Globus pallidus (tissue), 1 donor: ENCODE measurements at places on chromosomes 5 and 9.

DNA sequence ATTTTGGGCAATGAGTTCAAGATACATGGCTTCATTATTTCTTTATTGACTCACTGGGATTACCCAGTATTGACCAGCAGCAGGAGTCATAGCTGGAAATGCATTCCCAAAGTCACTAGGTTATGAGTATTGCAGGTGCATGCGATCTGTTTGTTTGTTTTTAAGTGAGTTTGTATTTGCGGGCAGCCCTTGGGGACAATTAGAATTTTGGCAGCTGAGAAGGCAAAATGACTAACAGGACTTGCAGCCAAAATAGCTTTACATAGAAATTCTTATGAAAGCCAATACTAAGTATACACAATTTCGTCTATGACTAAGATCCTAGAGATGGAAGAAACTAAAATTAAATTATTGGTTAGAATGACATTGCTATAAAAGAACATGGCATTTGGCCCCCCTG lies 18.1 kb upstream of the RGMB start:
- DNase-seq = no peak

DNA sequence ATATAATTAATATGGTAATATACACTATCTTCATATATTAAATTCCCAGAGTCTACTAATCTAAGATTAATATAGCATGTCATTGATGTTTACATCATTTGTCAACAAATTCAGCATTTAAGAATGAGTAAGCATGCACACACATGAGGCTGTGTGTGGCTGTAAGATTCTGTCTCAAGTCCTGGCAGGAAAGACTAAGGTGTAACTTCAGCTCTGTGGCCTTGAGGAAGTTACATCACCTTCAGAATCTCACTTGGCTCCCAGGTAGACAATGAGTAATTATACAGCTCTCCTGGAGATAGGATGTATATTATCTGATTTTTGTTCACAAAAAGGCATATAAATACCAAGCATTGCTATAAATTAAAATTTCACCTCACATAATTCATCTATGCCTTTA lies 119.4 kb upstream of the IQGAP2 start:
- DNase-seq = no peak

GRCh38 chr5:176541338-176542134 lies 4.3 kb upstream of the RNF44 start:
- no peak for DNase-seq

- no peak for DNase-seq
Measured at GRCh38 chr5:168263121-168263520, 28.3 kb upstream of the WWC1 start.

DNA sequence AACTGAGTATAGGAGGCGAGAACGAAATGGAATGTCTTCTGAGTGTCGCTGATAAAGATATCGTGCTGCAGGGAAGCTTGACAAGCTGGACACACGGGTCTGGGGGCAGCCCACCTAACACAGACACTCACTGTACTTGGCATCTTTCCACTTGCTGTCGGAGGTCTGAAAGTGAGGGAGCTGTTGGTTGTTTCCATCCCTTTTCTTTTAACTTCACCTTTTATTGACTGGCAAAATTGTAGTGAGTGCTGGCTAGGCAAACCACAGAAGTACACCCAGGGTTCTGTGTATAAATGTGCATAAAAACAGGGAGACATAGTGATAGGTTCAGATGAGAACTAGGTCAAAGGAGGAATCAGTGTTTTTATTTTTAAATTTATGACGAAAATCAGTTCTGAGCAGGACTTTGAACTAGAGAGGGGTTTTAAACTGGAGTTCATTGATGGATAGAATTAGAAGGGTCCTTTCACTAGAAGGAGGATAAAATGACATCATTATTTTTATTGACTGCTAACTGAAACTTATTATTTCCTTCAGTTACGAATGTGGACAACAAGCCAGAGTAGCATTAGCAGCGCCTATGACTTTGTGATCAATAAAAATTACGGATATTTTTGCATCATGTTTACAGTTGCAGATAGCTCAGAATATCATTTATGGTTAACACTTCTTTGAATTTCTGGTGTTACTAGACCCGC lies 817 bp downstream of the GAPVD1 start:
- DNase-seq = no peak

DNA sequence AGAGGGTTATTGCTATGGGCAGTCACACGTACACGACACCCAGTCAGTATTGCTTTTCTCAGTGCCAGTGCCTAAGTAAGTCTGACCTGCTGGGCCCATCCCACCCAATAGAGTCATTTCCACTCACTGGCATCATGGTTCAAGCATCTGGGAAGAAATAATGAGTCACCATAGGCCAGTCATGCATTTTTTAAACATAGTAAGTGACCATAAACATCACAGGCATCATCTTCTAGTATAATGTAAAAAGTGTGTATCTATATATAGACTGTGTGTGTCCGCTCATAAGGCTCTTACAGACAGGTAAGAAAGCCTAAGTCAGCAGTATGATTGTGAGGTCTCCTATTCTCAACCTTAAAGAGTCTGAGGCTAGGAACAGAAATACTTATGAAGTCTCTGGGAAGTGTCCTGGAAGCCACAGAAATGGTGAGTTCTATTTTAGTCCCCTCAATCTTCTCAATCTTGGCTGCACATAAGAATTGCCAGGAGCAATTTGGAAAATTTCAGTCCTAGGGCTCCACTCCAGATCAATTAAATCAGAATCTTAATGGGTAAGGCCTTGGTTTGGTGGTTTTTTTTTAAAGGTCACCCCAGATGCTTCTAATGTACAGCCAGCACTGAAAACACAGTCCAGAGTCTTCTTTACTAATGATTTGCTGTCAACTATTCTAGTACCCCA lies 65.2 kb downstream of the ZNF366 start:
- DNase-seq = no peak

- no peak for DNase-seq
Measured at GRCh38 chr5:127962491-127962890, 121.1 kb upstream of the SLC12A2 start.

DNA sequence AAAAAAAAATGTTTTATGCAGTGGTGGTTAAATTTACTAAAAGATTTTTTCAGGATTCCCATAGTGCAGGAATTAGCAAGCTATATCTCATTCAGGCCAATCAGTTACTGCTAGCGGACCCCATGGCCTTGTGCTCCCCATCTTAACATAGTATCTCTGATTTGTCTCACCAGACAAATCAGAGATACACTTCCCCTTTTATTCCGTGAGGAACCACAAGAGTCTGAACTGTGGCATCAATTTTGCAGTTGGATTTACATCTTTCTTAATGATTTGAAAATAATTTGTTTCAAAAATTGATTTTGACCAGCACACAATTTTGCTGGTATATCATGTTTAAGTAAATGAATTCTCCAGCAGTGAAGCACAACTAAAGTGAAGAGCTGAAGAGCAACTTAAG lies 17.9 kb downstream of the ITGA1 start:
- no peak for DNase-seq

- DNase-seq = no peak
Measured at GRCh38 chr5:66987949-66988838, 208.4 kb downstream of the CD180 start.

DNA sequence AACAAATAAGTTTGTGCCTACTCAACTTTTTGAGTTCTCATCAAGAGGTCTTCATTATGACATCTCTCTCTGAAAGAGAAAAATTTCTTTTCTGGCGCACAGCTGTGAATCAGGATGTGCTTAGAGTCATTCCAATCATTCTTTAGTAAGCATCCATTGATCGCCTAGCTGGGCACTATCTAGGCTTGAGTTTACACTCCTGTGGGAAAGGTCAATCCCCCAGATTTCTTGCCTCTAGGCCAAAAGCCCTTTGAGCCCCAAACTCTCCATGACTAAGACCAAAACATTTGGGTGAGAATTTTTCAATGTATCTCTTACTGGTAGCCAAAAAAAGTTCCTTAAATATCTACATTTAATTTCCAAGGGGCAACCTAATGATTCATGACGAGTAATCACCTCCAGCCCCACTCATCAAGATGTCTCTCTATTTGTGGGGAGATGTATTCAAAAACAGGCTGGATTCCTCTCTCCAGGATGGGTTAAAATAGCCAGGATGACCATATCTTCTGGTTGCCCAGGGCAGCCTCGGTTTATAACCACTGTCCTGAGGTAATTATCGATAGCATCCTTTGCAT lies 101.7 kb downstream of the GNA14 start:
- DNase-seq = no peak

GRCh38 chr9:91056917-91057316 lies 255.3 kb downstream of the SYK start:
- no peak for DNase-seq

DNA sequence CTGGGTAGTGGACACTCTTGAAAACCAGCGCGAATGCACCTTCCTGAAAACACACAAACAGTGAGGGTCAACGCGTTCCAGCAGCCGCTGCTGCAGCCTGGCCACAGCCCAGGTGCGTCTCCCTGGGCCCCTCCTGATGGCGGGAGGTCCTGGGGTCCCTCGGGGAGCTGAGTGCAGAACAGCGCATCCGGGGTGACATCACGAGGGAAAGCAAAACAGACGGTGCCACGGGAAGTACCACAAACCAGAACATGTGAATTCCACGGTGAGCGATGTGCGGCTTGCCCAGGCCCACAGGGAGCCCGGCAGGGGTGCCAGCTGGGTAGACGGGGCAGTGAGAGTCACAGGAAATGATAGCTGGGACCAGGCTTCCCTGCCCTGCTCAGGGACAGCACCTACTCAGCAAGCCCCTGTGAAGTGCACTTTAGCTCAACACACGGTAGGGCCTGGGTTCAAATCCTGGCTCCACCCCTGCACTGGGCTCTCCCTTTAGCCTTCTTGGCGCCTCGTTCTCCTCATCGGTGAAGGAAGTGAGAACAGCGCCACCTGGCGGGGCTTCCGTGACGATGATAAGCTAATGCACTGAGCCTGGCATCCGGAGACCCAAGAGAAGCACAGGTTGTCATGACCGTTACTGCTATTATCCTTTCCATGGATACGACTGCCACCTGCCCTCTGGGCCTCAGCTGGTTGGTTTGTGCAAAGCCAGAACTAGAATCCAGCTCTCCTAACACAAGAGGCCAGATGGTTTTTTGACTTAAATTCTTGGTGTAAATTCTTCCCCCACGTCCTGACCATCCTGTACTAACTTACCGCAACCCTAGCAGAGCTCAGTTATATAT lies 24.6 kb downstream of the GFPT2 start:
- DNase-seq = peak; percentile 54
